Activated T-cell treated with anti-CD3 and anti-CD28 coated beads, Interleukin-2, amount 50 U/mL, for 72 hours (primary cell): ENCODE measurements at places on chromosomes 1 and 21. TPM values are rescaled to one million over a fixed set of nuclear protein-coding genes. Genes with fewer than 3 reads are reported as not detected.

DNA sequence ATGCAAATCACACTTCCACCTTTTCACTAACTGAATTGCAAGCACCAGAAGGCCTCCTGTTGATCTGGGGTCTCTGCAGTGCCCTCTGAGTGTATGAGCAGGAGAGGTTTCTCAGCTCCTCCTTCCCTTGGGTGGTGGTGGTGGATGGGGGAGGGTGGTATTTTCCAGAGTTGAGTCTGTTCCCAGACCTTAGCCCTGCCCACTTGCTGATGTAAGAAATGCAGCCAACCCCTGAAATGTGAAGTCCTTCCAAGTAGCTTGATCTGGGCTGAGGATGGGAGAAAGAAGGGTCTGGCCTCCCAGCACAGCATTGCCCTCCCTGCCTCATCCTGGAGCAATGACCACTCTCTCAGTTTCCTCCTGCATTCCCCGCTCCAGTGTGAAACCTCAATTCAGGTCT is 6.3 kb upstream of the FOXD2 start:
- no peak for DNase-seq
- H3K4me1 ChIP-seq, result peaks cover 47% of the 10 kb centered on the region
- H3K36me3 ChIP-seq, result peaks cover 1% of the 10 kb centered on the region
- H3K4me3 ChIP-seq, result no peak overlapping the region
- H3K27ac ChIP-seq, result no peak overlapping the region

CACHD1 gene
- total RNA-seq, result 3.7 TPM

SERPINC1 gene
- total RNA-seq, result 0.30 TPM

C1orf87 gene
- total RNA-seq, result not detected
